Activated CD8-positive, alpha-beta memory T cell treated with anti-CD3 and anti-CD28 coated beads for 1 hour (primary cell): ENCODE measurements at places on chromosomes 13 and 19.

- no peak for DNase-seq
These were observed 455.7 kb downstream of the FGF9 start for GRCh38 chr13:22126433-22127021.

- DNase-seq = no peak
These were observed 51.3 kb downstream of the GPALPP1 start for GRCh38 chr13:45040622-45041021.

DNA sequence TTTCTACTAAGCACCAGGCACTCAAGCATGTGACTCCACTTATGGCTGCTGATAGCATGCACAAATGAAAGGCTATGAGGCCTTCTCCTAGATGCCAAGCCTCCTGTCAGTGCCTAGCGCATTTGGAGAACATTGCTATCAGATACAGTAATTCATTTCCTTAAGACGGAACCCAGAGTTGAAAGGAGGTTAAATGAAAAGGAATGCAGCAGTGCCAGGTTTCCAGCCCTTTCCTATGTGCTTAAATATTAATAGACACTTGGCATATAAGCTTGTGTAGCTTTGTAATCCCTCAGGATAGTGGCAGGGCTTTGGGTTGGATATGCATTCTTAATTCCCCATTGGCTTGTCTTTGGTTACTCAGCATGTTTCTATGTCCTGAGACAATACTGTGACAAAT is 140.1 kb upstream of the FRY start:
- no peak for DNase-seq

DNA sequence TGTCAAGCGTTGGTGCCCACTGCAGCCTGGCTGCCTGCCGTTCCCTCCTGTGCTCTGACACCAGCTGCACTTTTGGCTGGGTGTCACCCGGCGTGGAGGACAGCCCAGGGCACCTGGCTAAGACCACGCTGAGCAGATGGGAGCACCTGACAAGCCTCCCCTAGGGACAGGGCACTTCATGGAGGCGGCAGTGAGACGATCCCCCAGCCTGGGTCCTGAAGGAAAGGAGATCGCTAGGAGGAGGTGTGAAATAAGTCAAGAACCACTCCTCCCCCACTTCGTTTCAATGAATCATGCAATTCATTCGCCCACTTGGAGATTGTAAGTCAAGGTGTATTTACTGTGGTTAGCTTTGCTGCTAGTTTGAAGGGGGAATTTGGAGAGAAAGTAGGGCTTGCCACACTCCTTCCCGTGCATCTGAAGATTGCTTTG is 38.8 kb downstream of the VSTM2B start:
- no peak for DNase-seq

- DNase-seq = no peak
These were observed 1526.5 kb upstream of the SLC10A2 start for GRCh38 chr13:104592545-104593250.

- DNase-seq = no peak
These were observed 172.7 kb downstream of the UQCRFS1 start for GRCh38 chr19:29040292-29040691.
